ENCODE measurements at places on chromosomes 3 and 15.

GRCh38 chr3:119177321-119177720, 3.9 kb downstream of the UPK1B start:
- no peak for DNase-seq

GRCh38 chr3:25689226-25689625, 24.5 kb upstream of the TOP2B start:
- no peak for DNase-seq

DNA sequence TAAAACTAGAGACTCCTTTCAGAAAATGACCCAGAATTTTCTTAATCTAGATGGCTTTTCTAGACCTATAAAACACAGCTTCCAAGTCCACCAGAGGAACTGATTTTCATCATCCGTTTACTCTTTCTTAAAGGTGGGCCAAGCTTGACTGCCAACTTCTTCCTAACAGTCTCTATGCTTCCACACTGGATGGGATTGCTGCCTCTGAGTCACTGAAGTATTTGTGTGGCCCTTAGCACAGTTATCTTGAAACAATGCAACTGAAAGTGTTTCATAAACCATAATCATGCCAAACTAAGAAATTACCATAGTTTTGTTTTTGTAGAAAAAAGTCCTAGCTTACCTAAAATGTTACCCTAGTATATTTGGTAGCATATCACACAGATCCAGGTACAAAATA, 985.7 kb downstream of the TUSC7 start:
- peak; percentile 68 for DNase-seq

DNA sequence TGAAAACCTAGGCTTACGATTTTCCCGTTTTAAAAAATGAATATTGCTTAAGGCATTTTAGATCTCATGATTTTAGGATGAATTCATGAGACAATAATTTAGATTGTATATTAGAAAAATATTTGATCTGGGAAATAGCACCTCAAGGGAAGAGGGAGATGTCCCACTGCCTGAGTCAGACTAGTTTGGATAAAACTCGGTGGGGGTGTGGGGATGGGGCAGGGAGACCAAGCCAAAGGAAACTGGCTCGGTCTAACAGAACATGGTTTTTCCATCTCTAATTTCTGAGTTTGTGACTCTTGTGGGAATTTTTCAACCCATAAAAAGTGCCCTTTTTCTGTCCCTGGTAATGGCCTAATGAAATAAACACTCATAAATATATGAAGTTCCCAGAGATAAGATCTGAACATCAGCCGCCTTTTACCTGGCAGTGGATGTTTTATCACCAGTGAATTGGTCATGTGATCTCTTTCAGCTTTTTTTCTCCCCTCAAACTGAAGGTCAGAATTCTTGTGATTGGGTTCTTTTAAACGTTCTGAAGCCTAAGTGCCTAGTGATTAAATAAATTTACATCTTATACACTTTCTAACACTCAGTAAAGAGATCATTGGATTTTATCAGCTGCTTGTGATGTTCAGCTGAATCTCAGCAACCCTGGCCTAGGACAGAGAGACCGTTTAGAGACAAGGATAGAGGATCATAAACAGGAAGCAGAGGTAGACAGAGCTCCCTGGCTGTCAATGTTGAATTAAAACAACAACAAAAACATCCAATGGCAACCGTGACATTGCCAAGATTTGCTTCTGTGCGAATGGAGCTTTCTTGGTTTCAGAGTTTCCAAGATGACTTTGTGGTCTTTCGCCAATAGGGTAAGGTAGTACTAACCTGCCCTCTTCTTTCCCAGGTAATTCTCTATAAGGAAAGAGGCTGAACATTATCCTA, 1038.2 kb downstream of the MCTP2 start:
- DNase-seq: no peak

GRCh38 chr3:188298585-188298984, 144.6 kb downstream of the LPP start:
- DNase-seq: no peak

- DNase-seq: peak; percentile 79
These were observed 209.2 kb upstream of the ZPLD1 start for GRCh38 chr3:102225407-102226132.

DNA sequence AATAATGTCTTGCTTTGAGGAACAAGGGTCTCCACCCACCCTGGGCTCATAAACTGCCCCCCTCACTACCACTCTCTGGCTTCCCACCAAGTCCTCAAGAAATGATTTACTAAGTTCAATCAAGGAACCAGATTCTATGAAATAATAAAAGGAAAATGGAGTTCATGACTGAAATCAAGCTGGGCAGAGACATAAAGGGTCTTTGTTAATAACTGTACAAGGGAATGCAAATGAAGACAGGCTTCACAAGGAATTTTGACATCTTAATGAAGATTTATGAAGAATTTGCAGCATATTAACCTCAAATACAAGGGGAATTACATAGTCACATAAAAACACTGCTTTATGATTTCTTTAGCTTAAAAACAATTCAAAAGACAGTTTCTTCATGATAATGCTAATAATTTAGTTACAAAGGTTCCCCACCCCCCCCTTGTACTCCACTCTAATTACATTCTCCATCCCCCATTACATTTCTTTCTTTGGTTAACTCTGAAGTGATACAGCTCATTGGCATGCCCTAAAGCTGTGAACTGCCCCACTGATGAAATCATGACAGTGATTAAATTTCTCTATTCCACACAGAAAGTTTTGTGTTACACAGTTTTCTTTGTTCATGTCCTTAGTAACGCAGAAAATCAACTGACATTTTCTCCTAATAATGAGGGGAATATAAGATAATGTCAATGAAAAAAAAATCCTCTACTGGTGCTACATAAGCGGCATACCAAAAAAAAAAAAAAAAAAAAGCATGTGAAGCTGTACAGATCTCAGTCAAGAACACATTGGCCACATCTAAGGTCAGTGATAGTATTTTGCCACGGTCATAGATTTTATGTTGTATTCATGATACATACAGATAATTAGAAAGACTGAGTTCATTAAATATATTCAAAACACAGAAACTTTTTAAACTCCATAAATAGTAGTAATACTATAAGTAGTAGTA, 54.4 kb downstream of the WWTR1 start:
- DNase-seq: peak; percentile 79

- DNase-seq: no peak
These were observed 102.6 kb downstream of the ALDH1A2 start for GRCh38 chr15:57962887-57963286.

GRCh38 chr15:92886042-92886537, 14.0 kb upstream of the CHD2 start:
- no peak for DNase-seq

DNA sequence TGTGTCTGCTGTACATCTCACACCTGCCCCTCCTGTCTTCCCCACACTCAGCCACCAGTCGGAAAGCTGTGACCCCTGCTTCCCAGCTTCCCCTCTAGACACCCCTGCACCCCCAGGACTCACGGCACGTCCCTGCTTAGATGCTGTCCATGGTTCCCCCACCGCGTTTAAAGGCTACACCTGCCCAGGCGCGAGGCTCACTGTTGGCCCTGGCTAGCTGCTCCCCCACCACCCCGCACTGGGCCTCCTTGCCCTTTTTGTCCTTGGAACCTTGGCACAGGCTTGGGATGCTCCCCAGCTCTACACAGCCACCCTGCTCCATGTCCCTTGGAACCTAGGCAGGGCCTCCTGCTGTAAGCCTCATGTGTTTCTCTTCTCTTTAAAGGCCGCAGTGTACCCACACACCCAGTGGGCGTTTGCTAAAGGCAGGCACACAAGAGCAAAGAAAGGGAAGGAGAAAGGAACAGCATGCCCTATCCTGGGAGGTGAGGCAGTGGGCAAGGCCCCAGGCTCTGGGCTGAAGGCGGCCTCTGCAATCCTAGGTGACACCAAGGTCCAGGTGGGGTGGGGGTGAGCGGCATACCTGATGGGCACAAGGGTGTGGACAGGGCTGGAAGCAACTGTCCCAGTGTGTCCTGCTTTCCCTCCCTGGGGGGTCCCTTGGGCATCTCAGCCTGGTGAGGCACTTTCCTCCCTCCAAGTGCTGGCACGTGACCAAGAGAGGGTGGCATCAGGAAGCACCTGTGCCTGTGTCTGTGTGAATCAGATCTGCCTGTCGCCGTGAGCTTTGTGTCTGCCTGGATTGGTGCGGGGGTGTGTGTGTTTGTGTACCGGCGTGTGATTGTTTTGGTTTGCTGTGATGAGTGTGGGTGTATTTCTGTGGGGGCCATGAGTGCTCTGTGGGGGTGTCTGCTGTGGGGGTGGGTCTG, 54.4 kb downstream of the TPRA1 start:
- DNase-seq: no peak

- DNase-seq: peak; percentile 58
These were observed 36.0 kb upstream of the ALDH1L1 start for GRCh38 chr3:126216416-126216815.

- no peak for DNase-seq
These were observed 239.3 kb upstream of the UBE2E1 start for GRCh38 chr3:23566499-23566898.

DNA sequence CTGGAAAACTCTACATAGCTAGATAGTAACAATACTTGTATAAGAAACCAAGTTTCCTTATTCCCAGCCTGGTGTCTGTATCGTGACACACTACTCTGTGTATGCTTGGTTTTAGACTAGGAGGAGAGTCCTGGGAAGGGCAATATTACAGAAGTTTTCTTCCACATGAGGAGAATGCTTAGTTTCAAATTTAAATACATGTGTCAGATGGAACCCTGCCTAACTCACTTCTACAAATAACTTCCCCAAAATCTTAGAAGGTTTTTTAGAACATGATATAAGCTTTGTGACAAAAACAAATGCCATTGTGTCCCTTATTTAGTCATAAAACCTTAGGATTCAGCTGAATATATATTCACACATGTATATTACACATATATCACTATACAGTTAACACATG, 7.2 kb upstream of the IL20RB start:
- DNase-seq: no peak

DNA sequence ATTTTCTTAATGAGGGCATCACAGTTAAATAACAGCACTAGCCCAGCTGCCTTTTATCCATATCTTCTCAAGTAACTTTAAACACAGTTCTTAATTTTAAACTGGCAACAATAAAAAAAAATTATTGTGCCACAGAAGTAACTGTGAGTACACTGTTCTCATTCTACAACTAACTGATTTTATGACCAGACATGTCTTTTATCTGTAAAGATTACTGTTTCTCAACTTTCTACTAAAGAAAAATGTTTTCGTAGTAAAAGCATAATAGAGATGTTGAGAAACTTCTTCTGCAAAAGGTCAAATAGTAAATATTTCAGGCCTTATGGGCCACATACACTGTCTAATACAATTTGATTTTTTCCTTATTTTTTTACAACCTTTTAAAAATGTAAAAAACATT, 32.0 kb downstream of the PLOD2 start:
- DNase-seq: no peak

DNA sequence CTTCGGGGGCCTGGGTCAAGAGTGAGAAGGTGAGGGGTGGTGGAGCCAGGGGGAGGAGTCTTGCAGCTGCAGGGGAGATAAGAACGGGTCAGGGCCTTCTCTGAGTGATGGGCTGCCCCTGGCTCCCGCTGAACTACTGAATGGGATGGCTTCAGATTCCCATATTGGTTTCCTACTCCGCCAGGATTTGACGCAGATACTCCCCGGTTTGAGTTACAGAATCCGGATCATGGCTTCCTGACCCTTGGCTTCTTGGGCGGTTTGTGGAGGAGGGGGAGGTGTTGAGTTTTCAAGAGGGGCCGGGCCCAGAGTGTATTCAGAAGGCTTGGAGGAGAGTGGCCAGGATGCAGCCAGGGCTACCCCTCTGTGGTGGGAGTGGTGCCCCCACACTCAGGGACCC, 119.9 kb upstream of the ATP2B2 start:
- no peak for DNase-seq

GRCh38 chr3:159625594-159625993, 363.0 kb upstream of the IL12A start:
- no peak for DNase-seq

DNA sequence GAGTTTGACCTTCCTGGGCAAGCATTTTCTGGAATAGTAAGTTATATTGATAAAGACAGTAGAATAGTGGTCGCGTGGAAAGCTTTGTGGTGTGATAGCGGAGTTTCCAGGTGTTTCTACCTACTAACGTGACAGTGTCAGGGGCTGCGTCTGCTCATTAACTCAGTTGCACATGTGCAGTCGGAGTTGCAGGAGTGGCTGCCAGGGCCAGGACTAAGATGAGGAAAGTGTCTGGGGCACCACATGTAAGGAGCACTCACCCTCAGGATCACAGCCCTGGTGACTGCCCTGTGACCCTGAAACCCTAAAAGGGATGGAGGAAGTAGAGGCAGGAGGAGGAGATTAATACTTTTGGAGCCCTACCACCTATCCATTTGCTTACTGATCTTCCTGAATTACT, 295.0 kb downstream of the LRTM1 start:
- no peak for DNase-seq

DNA sequence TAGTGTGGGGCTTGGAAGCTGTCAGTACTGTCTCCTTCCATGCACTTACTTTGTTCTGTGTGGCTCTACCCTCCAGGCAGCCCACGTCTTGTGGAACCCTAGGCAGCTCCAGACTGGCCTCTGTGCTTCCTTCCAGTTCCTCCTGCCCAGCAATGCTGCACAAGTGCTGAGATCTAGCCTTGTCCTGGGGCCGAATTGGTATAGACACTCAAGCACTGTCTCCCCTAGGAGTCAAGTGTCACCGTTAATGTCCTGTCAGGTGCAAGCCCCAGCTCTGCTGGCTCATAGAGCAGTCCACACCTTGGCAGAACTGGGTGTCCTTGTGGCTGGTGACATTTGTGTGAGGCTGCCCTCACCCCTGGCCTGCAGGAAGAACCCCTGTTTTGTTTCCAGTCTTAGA, 130.1 kb downstream of the EEFSEC start:
- DNase-seq: no peak

- no peak for DNase-seq
These were observed 10.8 kb downstream of the CDAN1 start for GRCh38 chr15:42726114-42726513.

- DNase-seq: peak; percentile 15
These were observed 12.8 kb downstream of the PPCDC start for GRCh38 chr15:75036212-75036616.

- DNase-seq: no peak
These were observed 240.1 kb downstream of the NTRK3 start for GRCh38 chr15:88016406-88016805.

DNA sequence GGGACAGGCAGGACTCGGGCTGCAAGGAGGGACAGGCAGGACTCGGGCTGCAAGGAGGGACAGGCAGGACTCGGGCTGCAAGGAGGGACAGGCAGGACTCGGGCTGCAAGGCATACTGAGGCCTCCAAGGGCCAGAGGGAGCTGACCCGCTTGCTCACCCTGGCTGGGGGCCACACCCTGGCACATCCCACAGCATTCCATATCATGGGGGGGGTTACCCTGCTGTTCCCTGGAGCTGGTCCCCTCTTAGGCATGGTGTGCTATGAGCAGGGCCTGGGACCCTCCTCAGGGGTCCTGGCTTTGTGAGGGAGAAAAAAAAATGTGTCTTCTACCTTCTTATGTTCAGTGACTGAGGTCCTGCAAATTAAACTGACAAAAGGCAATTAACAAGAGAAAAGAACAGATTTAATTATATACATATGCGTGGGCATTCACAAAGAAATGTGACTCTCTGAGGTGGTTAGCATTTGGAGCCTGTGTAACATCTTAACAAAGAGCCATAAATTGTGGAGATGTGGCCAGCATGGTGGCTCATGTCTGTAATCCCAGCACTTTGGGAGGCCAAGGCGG, 97.6 kb upstream of the ALDH1A3 start:
- DNase-seq: no peak

All from AG10803 (cell line).